ENCODE measurements at places on chromosomes 12 and 14.

GRCh38 chr12:127809275-127809674, 457.7 kb upstream of the TMEM132C start:
- DNase-seq: peak; percentile 31

GRCh38 chr12:91271185-91271584, 88.6 kb upstream of the DCN start:
- no peak for DNase-seq

DNA sequence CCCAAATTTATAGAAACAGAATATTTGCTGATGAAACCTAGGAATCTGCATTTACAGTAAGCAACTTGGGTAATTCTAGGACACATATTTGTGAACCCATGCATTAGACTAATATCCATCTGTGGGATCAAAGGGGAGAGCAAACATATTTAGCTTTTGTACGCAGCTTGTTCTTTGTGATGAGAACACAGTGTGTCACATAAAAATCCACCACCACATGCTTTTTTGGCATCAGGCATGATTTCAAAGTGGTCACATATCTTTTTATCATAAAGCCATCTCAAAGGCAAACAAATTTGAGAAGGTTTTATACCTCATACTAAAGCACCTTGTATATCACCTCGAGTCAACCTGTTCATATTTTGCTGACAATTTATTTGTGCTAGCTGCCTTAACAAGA, 15.7 kb downstream of the DNAL1 start:
- DNase-seq: no peak

DNA sequence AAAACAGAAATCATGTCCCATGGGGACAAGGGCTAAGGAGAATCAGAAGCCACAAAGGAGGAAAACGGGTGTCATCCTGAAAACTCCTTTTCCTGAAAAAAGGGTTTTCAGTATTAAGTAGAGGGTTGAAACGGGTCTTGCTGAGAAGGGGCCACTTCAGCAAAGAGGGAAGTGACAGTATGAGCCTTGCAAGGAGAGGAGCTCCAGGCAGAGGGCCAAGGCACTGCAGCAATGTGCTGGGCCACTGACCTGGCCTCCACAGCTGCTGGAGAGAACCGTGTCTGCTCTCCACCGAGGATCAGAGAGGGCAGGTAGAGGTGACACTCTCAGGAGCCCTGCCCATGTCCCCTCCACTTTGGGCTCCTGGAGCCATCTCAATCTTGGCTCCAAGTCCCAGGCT, 103.3 kb downstream of the NCOR2 start:
- no peak for DNase-seq

- peak; percentile 56 for DNase-seq
These were observed 35.3 kb downstream of the MIPOL1 start for GRCh38 chr14:37232907-37233481.

DNA sequence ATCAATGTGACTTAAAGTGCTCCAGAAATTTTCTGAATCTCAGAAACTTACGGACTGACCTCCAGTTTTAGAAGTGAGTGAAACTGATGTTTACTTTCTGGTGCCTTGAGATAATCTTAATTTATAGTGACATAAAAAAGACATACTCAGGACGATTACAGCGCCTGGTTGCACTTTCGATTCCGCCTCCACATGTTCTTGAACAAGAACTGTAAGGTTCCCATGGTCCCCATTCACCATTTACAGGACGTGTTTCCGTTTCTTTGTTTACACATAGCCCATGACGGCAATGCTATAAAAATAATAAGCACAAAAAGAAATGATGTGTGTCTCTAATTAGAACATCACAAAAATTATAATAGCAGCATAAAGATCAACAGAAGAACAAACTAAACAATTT, 98.2 kb downstream of the ADAMTS20 start:
- DNase-seq: no peak

GRCh38 chr14:104684449-104684821, 5.0 kb upstream of the INF2 start:
- DNase-seq: no peak

DNA sequence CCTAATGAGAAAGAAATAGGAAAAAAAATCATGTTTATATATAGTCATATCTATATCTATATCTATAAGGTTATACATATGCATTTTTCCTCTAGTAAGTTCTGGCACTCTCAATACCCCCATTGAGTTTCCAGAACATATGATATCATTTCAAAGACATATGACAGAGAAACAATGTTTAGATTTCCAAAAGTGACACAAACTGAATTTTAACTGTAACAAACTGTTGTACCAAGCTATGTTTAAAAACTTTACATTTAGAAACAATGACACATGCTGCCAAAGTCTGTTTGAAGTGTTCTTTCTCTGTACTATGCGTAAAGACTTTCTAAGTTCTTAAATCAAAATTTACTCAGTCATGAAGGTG, 171.6 kb downstream of the PRKD1 start:
- DNase-seq: no peak

- DNase-seq: no peak
These were observed 1.2 kb upstream of the NEK9 start for GRCh38 chr14:75127903-75128595.

- no peak for DNase-seq
These were observed 269.0 kb downstream of the KTN1 start for GRCh38 chr14:55848964-55849363.

- DNase-seq: no peak
These were observed 26.7 kb upstream of the LRTM2 start for GRCh38 chr12:1793426-1794210.

GRCh38 chr12:13452955-13453570, 256.5 kb downstream of the EMP1 start:
- DNase-seq: no peak

DNA sequence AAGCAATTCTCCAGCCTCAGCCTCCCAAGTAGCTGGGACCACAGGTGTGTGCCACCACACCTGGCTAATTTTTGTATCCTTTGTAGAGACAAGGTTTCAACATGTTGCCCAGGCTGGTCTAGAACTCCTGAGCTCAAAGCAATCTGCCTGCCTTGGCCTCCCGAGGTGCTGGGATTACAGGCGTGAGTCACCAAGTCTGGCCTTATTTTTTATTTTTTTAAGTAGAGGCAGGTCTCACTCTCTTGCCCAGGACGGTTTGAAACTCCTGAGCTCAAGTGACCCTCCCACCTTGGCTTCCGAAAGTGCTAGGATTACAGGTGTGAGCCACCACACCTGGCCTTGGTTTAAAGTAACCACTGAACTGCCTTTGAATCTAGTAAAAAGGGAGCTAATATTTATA, 56.8 kb downstream of the SPPL3 start:
- no peak for DNase-seq

DNA sequence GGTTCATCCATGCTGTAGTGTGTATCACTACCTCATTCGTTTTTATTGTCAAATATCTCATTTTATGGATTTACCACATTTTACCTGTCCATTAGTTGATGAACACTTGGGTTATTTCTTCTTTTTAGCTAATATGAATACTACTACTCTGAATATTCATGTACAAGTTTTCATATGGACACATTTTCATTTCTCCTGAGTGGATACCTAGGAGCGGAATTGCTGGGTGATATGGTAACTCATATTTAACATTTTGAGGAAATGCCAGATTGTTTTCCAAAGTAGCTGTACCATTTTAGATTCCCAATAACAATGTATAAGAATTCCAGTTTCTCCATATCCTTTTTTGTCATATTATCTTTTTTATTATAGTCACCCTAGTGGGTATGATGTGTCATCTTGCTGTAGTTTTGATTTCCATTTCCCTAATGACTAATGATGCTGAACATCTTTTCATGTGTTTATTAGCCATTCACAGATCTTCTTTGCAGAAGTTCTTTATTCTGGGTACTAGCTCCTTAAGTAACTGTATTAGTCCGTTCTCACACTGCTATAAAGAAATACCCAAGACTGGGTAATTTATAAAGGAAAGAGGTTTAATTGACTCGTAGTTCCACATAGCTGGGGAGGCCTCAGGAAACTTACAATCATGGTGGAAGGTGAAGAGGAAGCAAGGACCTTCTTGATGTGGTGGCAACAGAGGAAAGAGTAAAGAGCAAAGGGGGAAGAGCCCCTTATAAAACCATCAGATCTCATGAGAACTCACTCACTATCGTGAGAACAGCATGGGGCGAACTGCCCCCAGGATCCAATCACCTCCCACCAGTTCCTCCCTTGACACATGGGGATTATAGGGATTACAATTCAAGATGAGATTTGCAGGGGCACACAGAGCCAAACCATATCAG, 11.9 kb downstream of the NRDE2 start:
- no peak for DNase-seq

GRCh38 chr12:6998715-6999451, 19.4 kb downstream of the LPCAT3 start:
- no peak for DNase-seq

GRCh38 chr14:95876761-95877538, at the start of gene TUNAR:
Gene TUNAR, plus strand, starts transcription at chr14:95876832.
- peak; percentile 54 for DNase-seq

GRCh38 chr14:65478596-65478995, 66.1 kb downstream of the FUT8 start:
- DNase-seq: peak; percentile 45

- DNase-seq: peak; percentile 20
These were observed 416.0 kb downstream of the LRIG3 start for GRCh38 chr12:58504143-58504938.

- DNase-seq: no peak
These were observed 45.6 kb downstream of the LTBP2 start for GRCh38 chr14:74566174-74567141.

- no peak for DNase-seq
These were observed 89.7 kb downstream of the TMTC1 start for GRCh38 chr12:29694002-29694401.

DNA sequence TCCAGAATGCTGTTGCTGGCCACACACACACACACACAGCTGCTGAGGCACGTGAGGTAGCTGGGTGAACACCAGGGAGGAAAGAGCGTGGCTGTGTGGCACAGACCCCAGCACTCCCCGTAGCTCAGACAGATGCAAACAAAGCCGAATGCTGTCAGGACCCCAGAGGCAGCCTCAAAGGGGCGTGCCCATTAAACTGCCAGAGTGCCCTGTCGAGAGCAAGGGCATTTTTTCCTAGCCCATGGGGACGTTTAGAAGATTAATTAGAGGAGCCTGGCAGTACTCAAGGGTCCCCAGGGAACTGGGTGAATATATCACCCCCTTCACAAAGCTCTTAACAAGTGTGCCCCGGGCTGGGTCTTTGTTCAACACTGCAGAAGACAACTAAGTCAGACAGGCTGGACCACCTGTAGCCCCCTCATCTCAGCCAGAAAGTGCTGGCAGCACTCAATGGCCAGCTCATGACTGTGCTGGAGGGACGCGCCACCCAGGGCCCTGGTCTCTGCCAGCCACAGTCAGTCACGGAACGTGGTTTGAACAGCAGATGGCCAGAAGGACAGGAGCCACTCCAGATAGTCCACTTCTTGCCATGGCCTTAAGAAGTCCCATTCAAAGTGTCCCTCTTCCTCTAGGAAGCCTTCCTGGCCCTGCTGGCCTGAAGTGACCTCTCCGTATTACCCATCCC, 37.5 kb downstream of the TTC7B start:
- no peak for DNase-seq

GRCh38 chr14:77239412-77239811, 31.6 kb downstream of the NGB start:
- DNase-seq: no peak

GRCh38 chr12:62458626-62459025, 8.0 kb upstream of the MON2 start:
- DNase-seq: no peak

DNA sequence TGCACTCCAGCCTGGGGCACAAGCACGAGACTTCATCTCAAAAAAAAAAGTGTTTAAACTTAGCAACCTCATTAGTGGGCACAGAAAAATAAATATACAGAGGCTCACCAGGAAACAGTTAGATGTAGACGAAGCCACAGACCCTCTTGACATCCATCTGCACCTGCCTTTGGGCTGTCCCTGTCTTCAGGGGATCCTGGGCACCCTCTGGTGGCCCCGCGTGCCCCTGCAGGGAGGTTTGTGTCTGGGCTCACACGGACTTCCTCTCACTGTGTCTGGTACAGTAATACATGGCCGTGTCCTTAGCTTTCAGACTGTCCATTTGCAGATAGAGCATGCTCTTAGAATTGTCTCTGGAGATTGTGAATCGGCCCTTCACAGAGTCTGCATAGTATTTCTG, 916.5 kb downstream of the TMEM121 start:
- DNase-seq: no peak

DNA sequence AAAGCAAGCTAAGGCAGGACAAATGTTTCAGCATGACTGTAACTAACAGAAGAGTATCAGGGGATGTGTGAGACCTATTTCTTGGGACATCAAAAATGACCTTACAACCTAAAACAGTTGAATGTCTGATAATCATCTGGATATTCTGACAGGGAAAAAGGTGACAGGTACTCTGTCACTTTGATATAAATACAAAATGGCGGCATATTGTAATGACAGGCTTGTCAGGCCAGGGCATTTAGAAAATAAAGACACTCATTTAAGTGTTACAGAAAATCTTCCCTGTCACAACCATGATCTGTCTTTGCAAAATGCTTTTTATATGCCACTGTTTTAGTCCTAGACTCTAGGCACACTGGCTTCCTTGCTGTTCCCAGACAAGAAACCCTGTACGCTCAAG, 1033.3 kb upstream of the FLRT2 start:
- DNase-seq: no peak

DNA sequence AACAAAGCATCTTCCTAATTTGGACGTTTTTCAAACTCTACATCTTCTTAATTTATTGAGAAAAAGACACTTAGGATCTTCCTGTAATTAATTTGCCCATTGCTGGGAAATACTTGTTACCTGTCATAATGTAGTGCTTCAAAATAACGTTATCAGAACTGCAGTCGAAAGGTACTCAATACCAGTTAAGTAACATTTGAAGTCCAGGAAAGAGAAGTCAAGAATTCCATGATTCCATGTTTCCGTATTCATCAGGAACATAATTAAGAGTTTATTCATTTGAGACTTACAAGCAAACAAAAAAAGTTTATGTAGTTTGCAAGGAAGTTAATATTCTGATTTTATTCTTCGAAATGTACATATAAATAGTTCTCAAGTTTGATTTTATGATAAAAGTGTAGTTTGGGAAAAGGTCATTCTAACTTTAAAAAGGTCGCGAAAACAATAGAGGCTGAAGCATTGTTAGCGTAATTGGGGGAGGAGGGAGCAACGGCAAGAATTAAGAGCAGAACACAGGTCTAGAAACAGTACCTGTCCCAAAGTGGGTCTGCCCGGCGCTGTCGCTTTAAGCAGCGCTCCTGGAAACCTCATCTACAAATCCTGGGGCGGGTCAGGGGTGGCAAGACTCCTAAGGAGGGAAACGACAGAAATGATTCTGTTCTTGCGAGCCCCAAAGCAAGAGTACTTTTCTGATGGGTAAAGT, 1.2 kb upstream of the KCNMB4 start:
- DNase-seq: peak; percentile 2

GRCh38 chr12:80217011-80217535, 117.7 kb downstream of the OTOGL start:
- DNase-seq: no peak
